ENCODE measurements at places on chromosomes 3 and 15. TPM values are rescaled to one million over a fixed set of nuclear protein-coding genes. Genes with fewer than 3 reads are reported as not detected.
A peak's percentile ranks its signal among the peaks of the same experiment; 100 is the strongest.

DNA sequence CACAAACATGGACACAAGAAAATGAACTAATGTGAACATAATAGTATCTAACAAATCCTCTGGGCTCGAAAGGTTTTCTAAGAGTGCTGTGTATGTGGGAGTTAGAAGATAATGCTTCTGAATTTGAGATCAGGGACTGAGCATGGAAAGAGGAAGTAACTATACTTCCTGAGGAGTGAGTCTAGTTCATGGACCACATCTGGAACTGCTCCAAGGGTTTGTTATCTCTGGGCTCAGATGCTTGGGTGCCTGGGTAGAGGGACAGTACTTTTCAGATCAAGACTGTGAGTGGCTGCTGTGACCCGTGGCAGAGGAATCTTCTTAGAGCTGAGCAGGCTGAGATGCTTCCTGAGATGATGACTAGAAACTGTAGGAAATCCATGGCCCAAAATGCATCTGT lies 28.5 kb downstream of the TBC1D23 start:
- H3K27ac ChIP-seq: no peak overlapping the region
- no peak for DNase-seq
- no peaks in the 10 kb centered on the region for H3K36me3 ChIP-seq
- no peaks in the 10 kb centered on the region for H3K27me3 ChIP-seq
- no peaks in the 10 kb centered on the region for H3K4me1 ChIP-seq

GRCh38 chr3:58566398-58567250 lies 10.6 kb downstream of the FAM107A start:
- no peaks in the 10 kb centered on the region for H3K4me1 ChIP-seq
- no peaks in the 10 kb centered on the region for H3K27me3 ChIP-seq
- H3K4me3 ChIP-seq: no peak overlapping the region
- no peak overlapping the region for H3K27ac ChIP-seq

DNA sequence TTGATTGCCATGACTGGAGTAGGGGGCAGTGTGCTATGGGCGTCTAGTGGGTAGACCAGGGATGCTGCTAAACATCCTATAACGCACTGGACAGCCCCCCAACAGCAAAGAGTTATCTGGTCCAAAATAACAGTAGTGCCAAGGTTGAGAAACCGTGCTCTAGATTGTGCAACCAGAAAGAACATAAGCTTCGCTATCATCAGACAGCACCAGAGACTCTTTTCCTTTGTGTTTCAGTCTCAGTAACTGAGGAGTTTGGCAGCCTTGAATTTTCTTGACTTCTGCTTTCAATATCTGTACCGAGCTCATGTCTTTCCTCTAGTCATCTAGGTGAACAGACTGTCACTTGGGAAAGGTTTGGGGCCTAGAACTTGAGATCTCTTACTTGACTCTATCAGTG lies 8.8 kb downstream of the ARID3B start:
- H3K4me3 ChIP-seq: no peak overlapping the region
- DNase-seq: no peak
- no peaks in the 10 kb centered on the region for H3K27me3 ChIP-seq
- no peak overlapping the region for H3K27ac ChIP-seq
- H3K4me1 ChIP-seq: peaks cover 9% of the 10 kb centered on the region

GRCh38 chr15:100573526-100573925 lies 28.5 kb downstream of the LINS1 start:
- DNase-seq: no peak
- H3K36me3 ChIP-seq: no peaks in the 10 kb centered on the region
- no peaks in the 10 kb centered on the region for H3K4me1 ChIP-seq
- H3K4me3 ChIP-seq: no peak overlapping the region
- H3K27me3 ChIP-seq: no peaks in the 10 kb centered on the region

- no peak overlapping the region for H3K4me3 ChIP-seq
- H3K27me3 ChIP-seq: no peaks in the 10 kb centered on the region
- no peak overlapping the region for H3K27ac ChIP-seq
- no peaks in the 10 kb centered on the region for H3K36me3 ChIP-seq
- H3K4me1 ChIP-seq: no peaks in the 10 kb centered on the region
- DNase-seq: no peak
These were observed 156.2 kb upstream of the SEMA6D start for GRCh38 chr15:47561102-47561501.

DNA sequence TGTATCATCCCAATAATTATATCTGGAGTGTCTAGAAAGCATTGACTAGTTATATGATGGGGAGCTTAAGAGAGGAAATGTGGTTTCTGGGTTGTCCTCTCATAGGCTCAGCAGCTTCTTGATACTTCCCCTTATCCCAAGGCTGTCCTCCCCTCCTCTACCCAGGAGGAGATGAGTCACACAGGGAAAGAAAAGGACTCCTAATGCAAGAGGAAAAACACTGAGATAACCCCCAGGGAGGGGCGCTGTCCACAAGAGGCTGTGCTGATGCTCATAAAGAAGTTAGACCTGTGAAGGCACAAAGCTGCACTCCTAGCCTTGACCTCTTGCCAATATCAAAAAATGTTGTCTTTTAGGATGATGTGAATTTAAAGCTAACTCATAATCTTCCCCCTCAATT lies 28.8 kb upstream of the GYG1 start:
- no peaks in the 10 kb centered on the region for H3K27me3 ChIP-seq
- no peaks in the 10 kb centered on the region for H3K4me1 ChIP-seq
- H3K36me3 ChIP-seq: no peaks in the 10 kb centered on the region
- H3K27ac ChIP-seq: no peak overlapping the region
- H3K4me3 ChIP-seq: no peak overlapping the region

DNA sequence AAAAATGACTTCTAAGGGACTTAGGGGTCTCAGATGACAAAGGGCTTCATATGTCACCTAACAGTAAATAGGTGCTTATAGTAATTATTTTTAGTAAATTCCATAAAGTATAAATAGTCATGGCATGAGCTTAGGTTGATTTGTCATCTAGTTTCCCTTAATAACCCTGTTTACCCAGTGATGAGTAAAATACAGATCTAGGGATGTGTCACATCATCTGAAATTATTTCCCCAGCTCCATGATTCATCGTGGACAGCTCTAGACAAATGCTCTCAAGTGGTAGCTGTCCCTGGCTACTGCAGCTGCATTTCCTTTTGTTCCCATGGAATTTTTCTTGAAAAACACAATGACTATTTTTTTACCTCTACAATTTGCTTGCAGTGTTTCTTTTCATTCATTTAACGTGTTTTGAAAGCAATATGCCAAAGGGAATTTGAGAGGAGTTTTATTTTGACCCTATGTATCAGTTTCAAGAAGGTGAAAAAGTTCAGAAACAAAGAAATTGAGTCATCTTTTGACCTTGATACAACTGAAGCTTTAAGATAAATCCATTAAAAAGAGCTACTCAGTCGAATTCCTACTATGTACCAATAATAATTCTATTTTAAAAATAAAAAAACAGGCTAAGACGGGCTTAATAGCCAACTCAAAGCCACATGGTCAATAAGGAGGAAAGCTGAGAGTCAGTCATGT lies 241.6 kb downstream of the KCNMB2 start:
- DNase-seq: no peak
- H3K4me1 ChIP-seq: no peaks in the 10 kb centered on the region
- peaks cover 3% of the 10 kb centered on the region for H3K27me3 ChIP-seq
- H3K36me3 ChIP-seq: no peaks in the 10 kb centered on the region

DNA sequence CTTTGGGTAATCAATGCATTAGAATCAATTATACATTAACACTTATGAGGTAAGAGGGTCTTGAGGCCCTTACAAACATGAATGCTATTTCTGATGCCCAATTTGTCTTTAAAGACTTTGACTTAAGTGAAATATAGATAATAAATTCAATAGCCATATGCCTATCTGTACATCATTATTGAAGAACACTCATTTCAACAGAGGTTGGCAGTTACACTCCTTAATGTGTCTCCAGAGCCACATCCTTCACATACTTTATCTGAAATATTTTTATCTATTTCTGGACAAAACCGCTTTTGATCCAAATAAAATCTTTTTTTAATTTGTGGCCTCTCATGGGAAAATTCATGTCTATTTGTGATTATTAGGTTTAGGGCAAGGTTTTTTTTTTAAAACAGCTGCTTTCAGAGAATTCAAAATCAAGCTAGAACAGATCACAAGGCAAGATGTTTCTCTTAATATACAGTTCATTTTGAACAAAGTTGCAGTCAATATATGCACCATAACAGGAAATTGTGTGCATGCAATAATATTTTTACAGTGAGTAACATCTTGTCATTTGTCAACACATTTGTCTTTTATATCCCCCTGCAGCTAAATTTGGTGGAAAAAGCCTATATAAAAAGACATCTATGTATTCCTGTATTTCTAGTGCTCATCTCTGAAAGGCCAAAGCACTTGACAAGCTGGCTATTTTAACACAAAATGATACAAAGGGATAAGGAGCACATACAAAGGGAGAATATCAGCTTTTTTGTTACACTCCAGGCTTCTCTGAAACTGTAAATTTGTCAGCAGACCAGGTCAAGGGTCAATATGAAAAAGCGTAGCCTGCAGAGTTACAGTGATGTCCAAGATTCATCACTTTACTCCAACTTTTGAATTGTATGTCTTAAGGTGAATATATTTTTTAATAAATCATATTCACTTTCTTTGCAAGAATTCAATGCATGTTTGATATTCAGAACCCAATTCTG lies 146.2 kb upstream of the DPH6 start:
- H3K4me3 ChIP-seq: no peak overlapping the region
- H3K36me3 ChIP-seq: no peaks in the 10 kb centered on the region
- H3K4me1 ChIP-seq: no peaks in the 10 kb centered on the region
- H3K27ac ChIP-seq: no peak overlapping the region
- no peak for DNase-seq

- H3K27ac ChIP-seq: no peak overlapping the region
- no peaks in the 10 kb centered on the region for H3K4me1 ChIP-seq
- H3K36me3 ChIP-seq: no peaks in the 10 kb centered on the region
- H3K4me3 ChIP-seq: no peak overlapping the region
These were observed 62.7 kb upstream of the ZNF148 start for GRCh38 chr3:125437631-125438435.

DNA sequence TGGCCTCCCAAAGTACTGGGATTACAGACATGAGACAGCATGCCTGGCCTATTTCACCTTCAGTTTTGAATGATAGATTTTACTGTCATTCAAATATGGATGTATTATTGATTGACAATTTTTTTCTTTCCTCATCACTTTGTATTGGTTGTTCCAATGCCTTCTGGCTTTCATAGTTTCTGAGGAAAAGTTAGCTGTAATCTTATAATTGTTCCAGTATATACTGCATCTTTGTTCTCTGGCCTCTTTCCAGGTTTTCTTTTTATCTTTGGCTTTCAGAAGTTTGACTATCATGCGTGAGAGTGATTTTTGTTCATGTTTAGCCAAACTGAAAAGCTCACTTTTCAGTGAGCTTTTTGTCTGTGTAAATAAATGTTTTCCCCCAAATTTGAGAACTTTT lies 157.1 kb downstream of the RSRC1 start:
- no peaks in the 10 kb centered on the region for H3K27me3 ChIP-seq
- no peak overlapping the region for H3K27ac ChIP-seq
- no peak for DNase-seq
- H3K36me3 ChIP-seq: no peaks in the 10 kb centered on the region
- no peak overlapping the region for H3K4me3 ChIP-seq

- peaks cover 8% of the 10 kb centered on the region for H3K4me1 ChIP-seq
- DNase-seq: no peak
- H3K36me3 ChIP-seq: no peaks in the 10 kb centered on the region
- no peak overlapping the region for H3K4me3 ChIP-seq
- H3K27me3 ChIP-seq: no peaks in the 10 kb centered on the region
These were observed 171.6 kb upstream of the TSC22D2 start for GRCh38 chr3:150236316-150237082.

- H3K4me3 ChIP-seq: no peak overlapping the region
- H3K4me1 ChIP-seq: no peaks in the 10 kb centered on the region
- DNase-seq: no peak
- no peaks in the 10 kb centered on the region for H3K27me3 ChIP-seq
- H3K27ac ChIP-seq: no peak overlapping the region
These were observed 61.5 kb downstream of the IQSEC1 start for GRCh38 chr3:13011573-13012220.

- DNase-seq: no peak
- no peaks in the 10 kb centered on the region for H3K36me3 ChIP-seq
- H3K4me1 ChIP-seq: no peaks in the 10 kb centered on the region
- H3K4me3 ChIP-seq: peak overlapping the region; percentile 80
- H3K27me3 ChIP-seq: no peaks in the 10 kb centered on the region
- H3K27ac ChIP-seq: peak overlapping the region; percentile 97
These were observed 632 bp downstream of the MTHFS start for GRCh38 chr15:79896131-79896633.

DNA sequence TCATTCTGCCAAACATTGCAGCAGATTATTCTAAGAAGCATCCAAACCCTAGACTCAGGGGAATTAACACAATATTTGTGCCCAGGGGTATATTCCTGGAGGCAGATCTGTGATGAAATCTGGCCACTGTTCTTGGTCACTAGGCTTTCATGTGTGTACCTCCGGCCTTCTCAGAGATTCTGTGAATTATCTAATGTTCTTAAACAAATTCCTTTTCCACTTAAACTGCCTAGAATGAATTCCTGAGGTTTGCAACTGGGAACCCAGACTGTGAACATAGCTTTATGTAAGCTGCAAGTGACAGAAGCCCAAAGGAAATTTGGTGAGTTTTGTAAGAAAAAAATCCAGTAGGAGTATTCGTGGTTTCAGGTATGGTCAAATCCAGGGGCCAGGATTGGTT lies 20.7 kb upstream of the CTNNB1 start:
- H3K27ac ChIP-seq: no peak overlapping the region
- no peak overlapping the region for H3K4me3 ChIP-seq
- H3K36me3 ChIP-seq: no peaks in the 10 kb centered on the region

DNA sequence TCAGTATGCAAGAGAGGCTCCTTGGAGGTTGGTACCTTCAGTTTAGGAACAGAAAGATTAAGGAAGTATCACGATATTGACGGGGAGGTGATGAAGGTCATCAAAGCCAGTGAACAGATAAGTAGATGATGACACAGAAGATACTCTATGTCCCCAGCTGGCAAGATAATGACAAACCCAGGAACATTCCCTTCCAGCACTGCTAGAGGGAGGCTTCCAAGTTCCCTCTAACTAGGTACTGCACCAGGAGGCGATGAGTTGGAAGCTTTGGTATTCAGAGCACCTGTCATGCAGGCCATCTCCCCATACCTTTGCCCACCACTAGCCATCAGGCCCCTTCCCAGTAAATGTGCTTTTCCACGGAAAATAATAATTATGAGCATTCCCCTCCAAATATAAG lies 40.8 kb downstream of the NBEAL2 start:
- H3K4me3 ChIP-seq: no peak overlapping the region
- DNase-seq: no peak
- no peaks in the 10 kb centered on the region for H3K36me3 ChIP-seq
- no peak overlapping the region for H3K27ac ChIP-seq
- no peaks in the 10 kb centered on the region for H3K27me3 ChIP-seq

- no peaks in the 10 kb centered on the region for H3K36me3 ChIP-seq
- H3K4me3 ChIP-seq: no peak overlapping the region
- no peak for DNase-seq
These were observed 23.6 kb downstream of the VGLL4 start for GRCh38 chr3:11619946-11620652.

- no peak overlapping the region for H3K27ac ChIP-seq
- H3K4me3 ChIP-seq: no peak overlapping the region
- DNase-seq: no peak
- no peaks in the 10 kb centered on the region for H3K27me3 ChIP-seq
- no peaks in the 10 kb centered on the region for H3K4me1 ChIP-seq
These were observed 468.7 kb upstream of the RGMA start for GRCh38 chr15:93557696-93558095.

GRCh38 chr3:179473565-179473964 lies 22.3 kb upstream of the GNB4 start:
- no peaks in the 10 kb centered on the region for H3K36me3 ChIP-seq
- H3K4me3 ChIP-seq: no peak overlapping the region
- DNase-seq: no peak
- H3K27ac ChIP-seq: no peak overlapping the region

Gene SST
- not detected for total RNA-seq

Gene HGD
- 47.1 TPM for total RNA-seq

Gene SPINT1
- total RNA-seq: 143 TPM

Gene ZNF501
- 23.6 TPM for total RNA-seq

Gene CCDC80
- 2.7 TPM for total RNA-seq

Gene TJP1
- 88.4 TPM for total RNA-seq

Gene PRR20G
- total RNA-seq: 5.1 TPM
